ENCODE measurements at places on chromosomes 5 and 9.

DNA sequence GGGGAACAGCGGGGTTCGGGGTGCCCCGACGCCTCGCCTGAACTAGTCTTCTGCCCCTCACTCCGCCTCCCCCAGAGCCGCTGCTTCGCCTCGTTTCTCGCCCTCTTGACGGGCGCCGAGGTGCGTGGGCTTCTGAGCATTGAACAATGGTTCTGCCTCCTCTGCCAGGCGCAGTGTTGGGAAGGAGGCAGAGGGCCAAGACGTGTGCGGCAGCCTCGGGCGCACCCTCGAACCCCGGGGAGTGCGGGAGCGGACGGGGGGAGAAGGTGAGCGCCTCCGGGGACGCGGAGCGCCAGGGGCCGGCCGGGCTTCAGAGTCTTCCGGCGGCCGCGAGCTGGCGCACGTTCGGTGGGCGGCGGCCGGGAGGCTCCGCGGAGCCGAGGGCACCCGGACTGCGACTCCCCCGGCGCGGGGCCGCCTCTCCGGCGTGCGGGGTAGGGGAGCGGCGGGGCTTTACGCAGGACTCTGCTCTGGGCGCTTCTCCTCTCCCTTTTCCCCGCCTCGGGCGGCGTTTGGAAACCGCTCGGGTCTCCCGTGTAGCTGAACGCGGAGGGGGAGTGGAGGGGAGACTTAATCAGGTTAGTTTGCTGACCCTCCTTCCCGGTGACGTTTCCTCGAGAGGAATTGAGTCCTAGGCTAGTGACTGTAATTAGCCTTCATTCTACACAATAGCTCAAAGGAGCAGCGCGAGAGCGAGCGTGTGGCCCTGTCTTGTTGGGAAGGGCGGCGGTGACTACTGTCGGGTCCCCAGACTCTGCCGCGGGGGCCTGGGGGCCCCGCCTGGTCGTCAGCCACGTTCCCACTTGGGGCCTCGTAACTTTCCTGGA is 1.1 kb downstream of the VLDLR start:
- DNase-seq, result no peak

GRCh38 chr9:98993570-98993945 is 49.9 kb downstream of the COL15A1 start:
- no peak for DNase-seq

GRCh38 chr5:87499478-87500410 is 87.0 kb upstream of the CCNH start:
- DNase-seq, result no peak

DNA sequence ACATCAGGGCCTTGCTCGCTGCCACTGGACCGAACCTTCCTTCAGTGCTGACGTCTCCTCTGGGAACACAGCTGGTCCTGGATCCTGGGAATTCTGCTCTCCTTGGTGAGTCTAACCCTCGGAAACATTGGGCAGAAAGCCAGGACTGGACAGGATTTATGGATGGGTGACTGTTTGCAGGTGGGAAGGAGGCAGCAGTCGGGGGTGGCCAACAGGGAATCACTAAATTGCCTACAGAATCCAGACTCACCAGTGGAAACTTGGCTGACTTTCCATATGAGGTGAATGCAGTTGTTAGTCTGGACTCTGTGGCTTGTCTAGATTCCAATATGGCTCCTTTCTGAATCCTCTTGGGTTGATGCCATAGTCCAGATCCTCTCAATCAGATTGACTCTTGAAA is 203.1 kb downstream of the SAXO1 start:
- DNase-seq, result no peak

DNA sequence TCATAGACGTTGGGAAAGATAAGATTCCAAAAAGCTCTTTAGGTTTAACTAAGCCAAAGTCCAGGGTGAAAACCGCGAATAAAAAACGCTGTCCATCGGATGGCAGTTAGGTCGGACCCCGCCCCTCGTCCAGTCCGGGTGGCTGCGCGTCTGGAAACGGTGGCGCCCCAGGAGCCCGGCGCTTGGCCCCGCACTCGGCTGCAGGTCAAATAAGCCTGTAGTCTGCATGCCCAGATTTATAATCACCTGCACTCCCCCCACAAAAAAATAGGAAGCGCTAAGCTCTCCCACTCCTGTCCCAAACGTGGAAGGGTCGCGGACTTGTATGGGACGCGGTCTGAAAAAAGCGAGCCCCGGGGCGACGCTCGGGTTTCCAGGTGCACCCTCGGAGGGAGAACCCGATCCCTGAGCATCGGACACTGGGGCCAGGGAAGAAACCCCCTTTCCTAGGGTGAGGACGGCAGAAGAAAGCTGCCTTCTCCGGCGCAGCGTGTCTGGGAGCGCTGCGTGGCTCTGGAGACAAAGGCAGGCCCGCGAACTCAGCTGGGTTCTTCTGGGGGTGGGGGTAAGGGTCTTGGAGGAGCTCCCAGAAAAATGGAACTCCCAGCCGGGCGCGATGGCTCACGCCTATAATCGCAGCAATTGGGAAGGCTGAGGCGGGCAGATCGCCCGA is 923 bp upstream of the ZBTB5 start:
- DNase-seq, result no peak

DNA sequence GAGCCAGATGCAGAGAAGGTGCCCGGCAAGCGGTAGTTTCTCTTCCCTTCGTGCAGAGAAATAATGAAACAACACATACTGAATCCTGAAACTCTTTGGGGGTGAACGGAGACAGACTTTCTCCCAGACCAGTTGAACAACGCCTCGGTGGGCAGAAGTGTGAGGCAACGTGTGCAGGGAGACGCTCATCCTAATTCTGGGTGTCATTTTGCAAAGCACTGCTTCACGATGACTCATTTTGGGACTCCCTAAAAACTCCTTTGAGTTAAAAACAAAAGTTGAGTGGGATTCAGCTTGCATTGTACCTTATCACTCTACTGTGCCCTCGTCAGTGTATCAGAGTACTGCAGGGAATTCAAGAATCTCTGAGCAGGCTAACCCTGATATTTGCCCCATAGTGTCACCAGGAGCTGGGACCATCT is 3.5 kb upstream of the NEK6 start:
- DNase-seq, result no peak

DNA sequence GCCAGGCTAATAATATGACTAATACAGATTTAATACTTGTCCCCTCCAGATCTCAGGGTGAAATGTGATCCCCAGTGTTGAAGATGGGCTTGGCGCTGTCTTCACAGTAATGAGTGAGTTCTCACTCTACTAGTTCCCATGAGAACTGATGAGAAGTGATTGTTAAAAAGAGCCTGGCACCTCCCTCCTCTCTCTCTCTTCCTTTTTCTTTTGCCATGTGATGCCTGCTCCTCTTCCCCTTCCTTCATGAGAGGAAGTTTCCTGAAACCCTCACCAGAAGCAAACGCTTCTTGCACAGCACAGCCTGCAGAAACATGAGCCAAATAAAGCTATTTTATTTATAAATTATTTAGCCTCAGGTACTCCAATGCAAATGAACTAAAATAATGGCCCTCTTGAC is 55.2 kb downstream of the GLDC start:
- DNase-seq, result no peak

DNA sequence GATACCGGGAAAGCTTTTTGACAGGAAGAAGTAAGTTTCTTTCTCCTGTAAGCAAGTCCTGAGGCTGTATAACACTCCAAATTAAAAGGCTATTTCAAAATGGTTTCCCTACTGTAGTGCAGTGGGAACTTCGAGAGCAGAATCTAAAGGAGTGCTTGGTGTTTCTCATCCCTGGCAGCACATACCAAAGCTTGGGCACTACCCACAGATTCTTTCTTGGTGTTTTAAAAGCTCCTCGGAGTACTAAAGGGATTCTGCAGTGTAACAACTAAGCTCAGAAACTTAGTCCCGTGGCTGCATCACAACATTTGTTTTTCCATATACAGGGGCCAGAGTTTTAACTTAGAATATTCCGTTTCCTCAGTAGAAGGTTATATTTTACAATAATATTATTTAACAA is 5.6 kb upstream of the APC start:
- no peak for DNase-seq

DNA sequence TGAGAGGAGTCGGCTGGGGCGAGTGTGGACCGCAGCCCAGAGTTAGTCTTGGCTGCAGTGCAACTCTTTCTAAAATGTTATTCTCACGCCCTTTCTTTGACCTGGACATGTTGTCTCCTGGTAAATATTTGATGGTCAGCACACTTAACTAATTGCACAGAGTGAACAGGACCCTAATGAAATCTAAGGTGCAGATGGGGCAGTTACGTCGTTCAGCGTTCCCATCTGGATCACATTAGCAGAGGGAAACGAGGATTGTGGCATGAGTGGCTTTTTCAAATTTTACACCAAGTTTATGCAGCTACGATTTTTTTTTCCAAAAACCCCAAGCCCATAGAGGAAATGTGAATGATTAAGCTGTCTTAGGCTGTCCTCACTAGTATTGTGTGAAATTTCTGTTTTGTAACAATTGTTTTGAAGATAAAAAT is 483 bp downstream of the C9orf85 start:
- no peak for DNase-seq

DNA sequence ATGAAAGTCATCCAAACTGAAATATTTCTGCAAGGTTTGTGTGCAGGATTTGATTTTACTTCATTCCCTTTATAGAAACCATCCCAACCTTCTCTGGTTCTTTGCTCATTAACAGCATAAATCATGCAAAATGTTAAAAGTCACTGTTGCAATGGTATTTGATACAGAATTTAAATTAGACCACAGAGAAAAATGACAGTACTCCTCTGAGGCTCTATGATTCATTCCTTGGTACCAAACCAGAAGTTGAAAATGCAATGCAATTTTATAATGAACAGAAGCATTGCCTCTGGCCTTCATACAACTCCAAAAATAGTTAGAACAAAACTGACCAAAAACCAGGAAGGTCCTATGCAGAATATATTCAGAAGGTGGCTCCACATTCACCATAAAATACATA is 607.1 kb downstream of the TLE1 start:
- DNase-seq, result no peak
